NCI-H69 (cell line): ENCODE measurements at places on chromosomes 1 and 21.

DNA sequence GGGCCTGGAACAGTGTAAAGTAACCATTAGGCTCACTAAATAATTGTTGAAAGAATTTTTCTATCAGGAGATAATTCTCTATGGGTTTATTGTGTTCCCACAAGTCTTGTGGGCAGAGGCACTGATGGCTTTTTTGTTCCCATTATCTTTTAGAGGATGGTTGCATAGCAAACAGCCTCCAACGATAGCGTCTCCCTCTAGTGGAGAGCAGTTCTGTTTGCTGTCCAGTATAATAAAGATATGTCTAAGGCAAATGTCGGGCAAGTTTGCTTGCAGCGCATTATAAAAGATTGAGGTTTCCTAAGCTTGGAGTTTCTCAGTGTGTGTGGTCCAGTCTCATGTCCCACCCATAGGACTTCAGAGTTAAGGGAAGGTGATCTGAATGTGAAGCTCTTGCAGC is 1.3 kb upstream of the SLC6A17 start:
- DNase-seq: peak; percentile 61

DNA sequence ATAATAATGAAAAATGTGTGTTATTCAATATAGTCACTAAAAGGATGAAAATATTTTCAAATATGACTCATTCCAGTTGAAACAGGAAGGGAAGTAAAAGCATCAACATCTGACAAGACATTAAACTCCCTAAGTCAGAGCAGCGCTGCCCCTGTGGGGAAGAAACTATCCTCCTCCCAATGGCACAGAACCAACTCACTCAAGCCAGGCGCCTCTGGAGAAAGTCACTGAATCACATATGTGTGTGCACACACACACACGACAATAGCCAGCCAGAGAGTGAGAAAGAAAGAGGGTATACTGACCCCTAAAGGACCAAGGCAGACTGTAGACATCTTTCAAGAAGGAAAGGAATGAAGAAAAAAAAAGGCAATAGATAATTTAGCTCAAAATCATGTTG is 126.9 kb downstream of the SETD4 start:
- no peak for DNase-seq

DNA sequence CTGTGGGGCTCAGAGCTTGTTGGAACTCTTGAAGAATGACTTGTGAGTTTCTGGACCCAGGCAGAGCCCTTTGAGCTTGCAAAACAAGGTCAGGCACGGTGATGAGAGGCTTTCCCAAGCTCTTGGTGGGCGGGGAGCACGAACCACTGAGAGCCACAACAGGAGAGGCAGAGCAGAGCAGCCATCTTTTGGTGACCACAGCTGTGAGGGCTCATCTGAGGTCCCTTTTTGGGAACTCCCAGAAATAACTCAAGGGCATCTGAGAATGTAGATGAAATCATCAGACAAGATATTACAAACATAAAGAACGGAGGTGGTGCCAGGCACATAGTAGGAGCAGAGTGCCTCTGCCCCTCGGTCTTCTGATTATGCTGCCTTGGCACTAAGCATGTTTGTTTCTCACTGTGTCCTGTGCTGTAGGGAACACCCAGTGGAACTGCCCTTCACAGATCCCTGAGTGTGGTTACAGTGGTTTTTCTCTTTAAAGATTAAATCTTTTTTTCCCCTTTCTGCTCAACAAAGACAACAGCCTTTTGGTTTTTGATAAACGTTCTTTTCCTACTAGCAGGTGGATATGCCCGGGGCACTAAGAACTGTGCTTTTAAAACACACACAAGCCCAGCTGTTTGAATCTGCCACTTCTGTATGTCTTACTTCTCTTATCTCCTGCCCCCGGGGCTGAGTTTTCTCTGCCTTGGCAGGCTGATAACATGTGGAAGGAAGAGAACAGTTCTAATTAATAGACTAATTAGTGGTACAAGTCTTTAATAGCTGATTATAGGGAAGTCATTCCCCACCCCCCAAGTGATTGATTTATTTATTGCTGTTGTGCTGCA is 37.7 kb downstream of the CD34 start:
- no peak for DNase-seq

DNA sequence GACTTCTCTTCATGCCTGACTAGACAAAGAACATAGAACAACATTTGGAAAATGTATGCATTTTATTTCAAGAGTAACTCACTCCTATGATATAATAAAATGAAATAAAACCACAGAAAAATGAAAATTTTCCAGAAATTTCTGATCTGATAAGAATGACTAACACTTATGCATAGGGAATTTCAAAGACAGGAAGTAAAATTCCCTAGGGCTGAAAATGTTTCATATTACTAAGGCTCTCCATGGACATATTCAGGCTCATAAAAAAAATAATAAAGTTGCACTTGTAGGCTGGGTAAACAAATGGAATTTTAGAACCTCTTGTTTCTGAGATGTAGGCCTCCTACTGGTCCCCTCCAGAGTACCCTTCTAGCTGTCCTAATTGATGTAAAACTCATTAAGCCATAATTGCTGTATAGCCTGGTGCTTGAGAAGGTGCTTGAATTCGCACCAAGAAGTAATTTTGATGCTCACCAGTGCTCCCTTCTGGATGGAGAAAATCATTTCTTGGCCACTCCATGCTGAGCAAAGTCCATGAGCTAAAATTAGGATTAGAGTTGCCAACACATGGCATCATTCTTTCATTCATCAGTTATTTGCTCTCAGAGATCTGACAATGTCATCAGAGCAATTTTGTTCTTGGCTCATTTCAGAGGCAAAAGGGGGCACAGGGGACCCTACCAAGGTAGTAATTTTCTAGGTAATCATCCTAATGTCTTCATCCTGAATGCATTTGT is 641.0 kb upstream of the CAMK1G start:
- DNase-seq: peak; percentile 95

GRCh38 chr1:163320891-163321290 is 863 bp upstream of the NUF2 start:
- peak; percentile 30 for DNase-seq

DNA sequence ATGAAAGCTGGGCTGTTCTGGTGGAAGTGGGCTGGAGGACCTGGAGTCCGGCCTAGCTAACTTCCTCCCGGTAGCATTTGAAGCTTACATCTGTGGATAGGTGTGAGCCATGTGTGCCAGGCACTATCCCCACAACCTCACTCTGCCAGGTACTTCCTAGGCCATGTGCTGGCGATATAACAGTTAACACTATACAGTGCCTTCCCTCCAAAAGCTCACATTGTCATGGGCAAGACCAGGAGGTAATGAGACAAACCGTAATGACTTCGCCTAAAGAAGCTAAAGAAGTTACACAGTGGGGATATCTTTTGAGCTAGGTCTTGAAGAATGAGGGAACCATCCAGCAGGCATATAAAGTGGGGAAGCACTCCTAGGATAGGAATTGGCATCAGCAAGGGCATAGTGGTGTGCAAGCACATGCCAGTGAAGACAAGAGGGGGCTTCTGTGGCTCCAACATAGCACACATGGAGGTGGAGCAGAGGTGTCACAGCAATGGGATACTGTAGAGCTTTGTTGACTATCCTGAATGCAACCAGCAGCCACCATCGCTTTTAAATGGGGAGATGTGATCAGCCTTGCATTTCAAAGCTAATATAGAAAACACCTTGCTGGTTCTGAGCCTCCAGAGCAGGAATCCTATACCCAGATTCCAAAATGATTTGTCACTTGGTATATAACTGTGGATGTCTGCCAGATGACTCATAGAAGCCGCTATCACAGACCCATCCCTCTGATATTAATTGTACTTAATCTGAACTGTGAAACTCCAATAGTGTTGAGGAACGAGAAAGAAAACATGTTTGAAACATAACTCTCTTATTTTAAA is 466.3 kb downstream of the LMO4 start:
- DNase-seq: no peak

DNA sequence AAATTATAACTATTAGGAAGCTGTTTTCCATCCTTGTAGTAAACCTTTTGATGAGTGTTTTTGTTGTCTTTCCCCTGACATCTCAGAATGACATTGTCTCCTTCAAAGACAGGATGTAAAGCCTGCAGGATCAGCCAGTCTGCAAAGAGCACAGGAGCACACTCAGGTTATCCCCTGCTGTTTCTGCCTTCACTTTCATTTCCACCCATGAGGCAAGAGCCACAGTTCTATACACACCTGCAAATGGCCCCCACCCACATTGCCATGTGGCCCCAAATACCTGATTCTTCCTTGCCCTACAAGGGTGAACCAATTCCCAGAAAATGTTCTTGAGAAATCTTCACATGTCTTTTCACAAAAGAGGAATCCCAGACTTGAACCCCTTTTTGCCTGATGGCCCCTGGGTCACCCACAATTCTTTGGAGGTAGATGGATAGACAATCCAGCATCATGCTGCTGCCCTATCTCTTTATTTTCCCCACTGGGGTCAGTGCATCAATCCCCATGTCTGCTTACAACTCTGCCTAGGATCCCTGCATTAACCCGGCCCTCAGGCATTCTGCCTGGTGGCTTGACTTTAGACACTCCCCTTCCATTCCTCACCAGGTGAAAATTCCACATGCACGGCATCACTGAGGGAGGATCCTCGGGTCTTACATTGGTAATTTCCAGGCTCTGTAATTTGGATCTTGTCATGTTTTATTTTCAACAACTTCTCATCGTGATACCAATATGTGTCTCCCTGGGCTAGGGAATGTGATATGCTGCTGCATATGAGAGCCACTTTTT is 2.6 kb downstream of the FCRL3 start:
- no peak for DNase-seq

GRCh38 chr1:32180186-32181060 is 948 bp downstream of the TXLNA start:
- DNase-seq: peak; percentile 37

GRCh38 chr1:176501599-176501998 is 38.6 kb downstream of the PAPPA2 start:
- no peak for DNase-seq

DNA sequence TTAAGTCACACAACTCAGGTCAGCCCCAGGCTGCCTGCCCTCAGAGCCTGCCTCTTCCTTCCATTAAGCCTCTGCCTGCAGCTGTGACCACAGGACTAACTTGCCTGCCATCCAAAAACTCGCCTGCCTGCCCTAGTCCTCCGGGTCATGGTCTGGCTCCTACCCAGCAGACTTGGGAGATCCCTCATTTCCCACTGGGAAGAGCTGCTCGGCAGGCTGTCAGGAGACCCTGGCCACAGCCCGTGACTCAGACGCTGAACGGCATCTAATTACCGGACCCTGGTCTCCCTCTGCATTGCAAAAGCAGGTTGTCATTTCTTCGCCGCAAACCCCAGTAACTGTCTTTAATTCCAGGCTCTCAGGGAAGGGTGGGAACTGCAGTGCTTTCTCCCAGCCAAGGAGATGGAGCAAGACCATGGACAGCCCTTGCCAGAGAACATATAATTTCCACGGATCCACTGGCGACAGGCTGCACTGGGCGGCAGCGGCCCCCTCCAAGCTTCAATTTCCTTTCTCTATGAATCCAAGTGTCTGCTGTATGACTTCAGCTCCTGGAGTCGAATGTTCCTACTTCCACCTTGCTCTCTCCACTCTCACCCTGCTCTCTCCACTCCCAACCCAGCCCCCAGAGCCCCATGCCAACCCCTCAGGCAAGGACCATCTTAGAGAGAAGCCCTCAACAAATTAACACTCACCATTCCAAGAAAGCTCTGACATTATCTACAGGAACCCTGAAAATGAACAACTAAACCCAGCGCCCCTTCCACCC is 20.4 kb downstream of the OLFML2B start:
- peak; percentile 20 for DNase-seq

GRCh38 chr1:26408604-26409003 is 2.0 kb upstream of the LIN28A start:
- no peak for DNase-seq

GRCh38 chr1:43188106-43188505 is 16.0 kb downstream of the CFAP57 start:
- DNase-seq: no peak

- DNase-seq: peak; percentile 69
These were observed 798 bp downstream of the ZBED6 start for GRCh38 chr1:203796236-203796605.

- DNase-seq: no peak
These were observed 345.3 kb upstream of the ADGRL2 start for GRCh38 chr1:81455481-81455880.

DNA sequence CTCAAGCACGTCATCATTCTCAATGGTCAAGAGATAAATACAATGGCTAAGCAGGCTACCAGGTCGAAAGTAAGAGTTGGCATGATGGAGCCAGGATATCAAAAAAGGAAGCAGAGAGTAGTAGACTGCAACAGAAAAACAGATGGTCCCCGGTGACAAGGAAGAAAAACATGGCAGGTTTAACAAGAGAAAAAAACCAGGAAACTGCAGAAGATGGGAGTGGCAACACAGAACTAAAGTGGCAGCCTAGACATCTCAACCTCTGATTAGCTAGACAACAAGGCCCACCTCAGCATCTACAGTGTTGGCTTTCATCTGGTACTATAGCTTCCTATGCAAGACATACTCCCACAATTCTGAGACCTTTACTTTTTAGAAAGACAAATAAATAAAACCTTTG is 3.1 kb downstream of the UBR4 start:
- DNase-seq: no peak

DNA sequence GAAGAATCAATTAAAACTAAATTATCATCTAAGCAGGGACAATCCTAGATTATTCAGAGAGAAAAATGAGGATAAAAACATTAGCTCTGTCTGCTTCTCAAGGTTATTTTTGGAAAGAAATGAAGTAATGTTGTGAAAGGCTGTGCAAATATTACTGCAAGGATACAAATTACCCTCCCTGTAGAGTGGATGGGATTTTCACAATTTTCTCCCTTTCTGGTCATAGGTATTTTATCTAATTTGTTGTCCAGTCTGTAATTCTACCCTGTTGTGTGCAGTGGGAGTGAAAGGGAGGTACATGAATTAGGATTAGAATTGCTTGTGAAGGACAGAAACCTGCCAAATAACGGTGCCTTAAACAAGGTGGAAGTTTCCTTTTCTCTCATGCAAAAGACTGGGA is 54.7 kb downstream of the MAP3K7CL start:
- DNase-seq: no peak

DNA sequence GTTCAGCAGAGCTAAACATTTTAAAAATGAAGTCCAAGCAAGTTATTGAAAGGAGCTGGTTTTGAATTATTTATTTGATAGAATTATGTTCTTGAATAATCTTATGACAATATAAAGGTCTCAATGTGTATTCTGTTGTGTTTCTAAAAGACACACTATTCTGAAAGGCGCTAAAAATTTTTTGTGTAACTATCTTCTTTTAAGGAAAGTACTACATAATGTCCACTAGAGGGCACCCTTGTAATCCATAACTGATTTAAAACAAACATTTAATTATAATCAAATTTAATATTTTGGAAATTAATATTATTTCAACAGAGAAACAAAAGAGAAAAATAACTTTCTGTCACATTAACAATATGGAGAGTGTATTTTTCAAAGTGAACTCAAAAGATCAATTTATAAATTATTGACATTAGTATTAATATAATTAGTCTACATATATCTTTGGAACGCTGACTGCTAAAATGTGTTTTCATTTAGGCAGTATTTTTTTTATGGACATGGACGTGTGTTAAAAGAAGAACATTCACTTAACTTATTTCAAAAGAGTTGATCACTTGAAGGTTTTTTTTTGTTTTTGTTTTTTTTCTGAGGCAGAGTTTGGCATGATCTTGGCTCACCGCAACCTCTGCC is 248.4 kb downstream of the DENND1B start:
- peak; percentile 74 for DNase-seq
